ENCODE measurements at places on chromosomes 6 and 20. TPM values are rescaled to one million over a fixed set of nuclear protein-coding genes. Genes with fewer than 3 reads are reported as not detected.

- no peak for DNase-seq
Observed at GRCh38 chr6:80209430-80209829, 103.0 kb downstream of the BCKDHB start.

GRCh38 chr6:110643175-110643574 is 166.8 kb upstream of the SLC22A16 start:
- no peak for DNase-seq

GRCh38 chr6:7273709-7274108 is 39.3 kb downstream of the SSR1 start:
- no peak for DNase-seq

GRCh38 chr6:19731282-19731681 is 105.9 kb upstream of the ID4 start:
- DNase-seq: peak; percentile 86

- peak; percentile 38 for DNase-seq
Observed at GRCh38 chr20:46631212-46631869, 19.9 kb downstream of the SLC13A3 start.

DNA sequence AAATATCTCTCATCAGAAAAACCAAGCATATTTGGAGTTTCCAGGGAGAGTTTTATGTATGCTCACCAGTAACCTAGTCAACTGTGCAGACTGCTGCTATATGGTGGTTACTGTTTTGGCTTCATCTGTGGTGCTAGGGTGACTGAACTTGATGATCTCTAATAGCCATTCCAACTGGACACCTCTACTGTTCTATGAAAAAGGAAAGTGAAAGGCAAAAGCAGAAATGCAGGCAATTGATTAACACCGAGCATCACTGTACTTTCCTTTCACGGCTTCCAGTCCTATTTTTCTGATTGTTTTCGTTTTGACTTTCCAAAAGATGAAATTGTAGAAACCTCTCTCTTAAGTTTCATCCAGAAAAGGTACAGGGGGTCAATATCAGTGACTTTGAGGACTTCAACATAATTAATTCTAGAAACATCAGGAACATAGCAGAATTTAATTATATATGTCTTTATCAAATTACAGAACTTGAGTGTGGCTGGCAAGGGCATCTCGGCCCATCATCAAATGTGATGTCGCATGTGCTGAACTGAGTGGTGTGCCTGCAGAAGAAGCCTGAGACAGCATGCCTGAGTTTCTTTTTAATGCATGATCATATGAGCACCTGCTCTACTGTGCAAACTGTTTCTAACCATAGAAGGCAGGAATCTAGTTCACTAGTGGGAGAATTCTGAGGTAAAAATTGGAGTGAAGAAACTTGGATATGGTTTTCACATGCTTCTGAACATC is 464.3 kb upstream of the FLRT3 start:
- DNase-seq: no peak

DNA sequence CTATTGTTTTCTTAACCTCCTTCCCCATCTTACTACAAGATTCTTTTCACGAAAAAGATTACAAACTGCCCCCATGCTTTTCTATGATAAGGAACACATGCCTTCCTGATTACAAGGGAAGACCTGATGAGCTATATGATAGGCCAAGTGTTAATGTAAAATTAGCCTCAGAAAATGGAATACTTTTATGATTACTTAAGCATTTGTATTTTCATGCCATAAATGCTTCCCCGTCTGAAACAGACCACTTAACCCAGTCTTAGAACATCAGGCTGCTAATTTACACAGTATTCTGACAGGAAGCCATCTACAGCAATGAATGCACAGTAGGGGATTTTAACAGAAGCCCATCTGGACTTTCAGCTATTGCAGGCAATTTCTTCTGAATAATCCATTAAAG is 274.9 kb downstream of the HAO1 start:
- no peak for DNase-seq

DNA sequence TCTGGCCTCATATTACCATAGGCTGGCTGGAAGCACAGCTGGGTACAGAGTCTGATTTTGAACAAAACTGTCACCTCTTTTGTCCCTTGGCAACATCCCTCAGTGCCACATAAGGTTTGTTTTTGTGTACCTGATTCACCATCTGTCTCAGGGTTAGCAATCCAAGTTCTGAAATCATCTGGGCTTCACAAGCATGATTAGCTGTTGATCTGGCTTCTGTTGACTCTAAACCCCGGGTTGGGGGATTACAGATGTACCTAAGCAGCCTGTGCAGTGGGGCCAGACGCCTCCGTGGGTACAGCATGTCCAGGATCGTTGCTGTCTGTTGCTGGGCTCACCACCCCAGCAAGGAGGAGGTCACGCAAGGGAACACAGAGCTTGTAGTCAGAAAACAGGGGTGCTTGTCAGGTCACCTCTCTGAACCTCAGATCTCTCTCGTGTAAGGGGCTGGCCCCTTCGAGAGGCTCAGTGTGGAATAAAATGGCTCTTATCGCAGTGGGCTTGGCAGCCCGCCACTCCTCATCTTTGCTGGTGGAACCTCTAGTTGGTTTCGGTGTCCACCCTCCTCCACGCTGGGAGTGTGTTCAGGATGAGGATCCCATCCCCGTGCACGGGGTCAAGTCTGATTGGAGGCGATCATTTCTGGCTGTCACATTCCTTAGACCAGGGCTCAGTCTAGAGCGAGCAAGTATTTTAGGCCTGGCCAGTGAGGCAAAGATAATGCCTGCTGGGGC is 39.2 kb upstream of the ZNF831 start:
- DNase-seq: no peak

- no peak for DNase-seq
Observed at GRCh38 chr20:889932-890463, 26.1 kb downstream of the ANGPT4 start.

- DNase-seq: no peak
Observed at GRCh38 chr20:10312111-10312510, 93.5 kb downstream of the SNAP25 start.

DNA sequence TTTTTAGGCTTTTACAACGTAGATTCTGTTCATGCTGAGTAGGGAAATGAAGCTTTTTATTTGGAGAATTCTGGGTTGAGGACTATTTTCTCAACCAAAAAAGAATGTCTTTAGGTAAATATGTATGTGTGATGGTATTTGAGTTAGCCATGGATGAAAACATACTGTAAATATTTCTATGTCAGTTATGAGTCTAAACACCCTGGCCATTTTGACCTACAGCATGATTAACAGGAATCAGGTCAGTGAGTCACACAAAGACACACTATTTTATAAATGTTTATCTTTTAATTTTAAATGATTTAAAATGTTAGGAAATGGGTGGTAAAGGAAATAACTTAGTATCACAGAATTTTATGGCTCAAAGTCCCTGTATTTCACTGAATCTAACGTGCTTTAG is 851.7 kb upstream of the MAP3K7 start:
- DNase-seq: no peak

- no peak for DNase-seq
Observed at GRCh38 chr6:158572653-158573541, 13.0 kb downstream of the TMEM181 start.

- no peak for DNase-seq
Observed at GRCh38 chr6:33203443-33204164, 851 bp upstream of the HSD17B8 start.

GRCh38 chr6:111925296-111925695 is 52.0 kb upstream of the FYN start:
- DNase-seq: peak; percentile 93

DNA sequence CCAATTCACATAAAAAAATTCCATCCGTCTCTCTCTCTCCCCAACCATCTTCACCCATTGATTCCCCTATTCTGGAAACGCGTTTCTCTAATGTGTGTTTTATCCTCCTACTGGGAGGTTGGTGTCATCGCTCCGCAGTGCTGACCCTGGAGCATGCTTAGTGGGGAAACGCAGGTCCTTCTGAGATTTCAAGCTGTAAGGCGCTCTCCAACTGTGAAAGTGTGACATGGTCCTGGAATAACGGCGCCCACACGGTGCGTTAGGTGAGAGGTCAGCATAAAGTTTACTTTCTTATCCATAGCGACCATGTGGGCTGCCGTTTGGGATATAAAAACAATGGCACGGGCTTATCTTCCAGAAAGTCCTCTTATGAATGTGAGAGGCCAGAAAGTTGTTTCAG is 123.9 kb downstream of the WDR27 start:
- no peak for DNase-seq

DNA sequence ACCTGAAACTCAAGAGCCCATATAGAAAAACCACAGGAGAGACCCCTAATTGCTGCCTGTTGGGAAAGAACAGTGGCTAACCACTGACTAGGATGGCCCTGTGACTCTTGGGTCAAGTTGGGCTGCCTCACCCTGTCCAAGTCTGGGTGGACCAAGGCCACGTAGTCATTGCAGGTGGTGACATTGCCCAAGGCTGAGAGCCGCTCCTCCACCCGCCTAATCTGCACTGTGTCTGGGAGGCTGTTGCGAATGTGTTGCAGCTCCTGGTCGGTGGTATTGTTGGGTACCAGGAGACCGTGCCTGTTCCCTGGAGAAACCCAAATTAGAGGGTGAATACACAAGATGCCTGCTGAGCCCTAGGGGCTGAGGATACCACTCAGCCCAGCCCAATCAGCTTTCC is 2.6 kb upstream of the MMP24OS start:
- no peak for DNase-seq

GRCh38 chr6:168524571-168525001 is 83.6 kb downstream of the SMOC2 start:
- DNase-seq: peak; percentile 13

GRCh38 chr6:4271761-4272470 is 136.5 kb upstream of the ECI2 start:
- no peak for DNase-seq

GRCh38 chr20:9149796-9150195 is 80.9 kb downstream of the PLCB4 start:
- DNase-seq: no peak

GRCh38 chr6:128124713-128125112 is 223.9 kb upstream of the THEMIS start:
- peak; percentile 5 for DNase-seq

DNA sequence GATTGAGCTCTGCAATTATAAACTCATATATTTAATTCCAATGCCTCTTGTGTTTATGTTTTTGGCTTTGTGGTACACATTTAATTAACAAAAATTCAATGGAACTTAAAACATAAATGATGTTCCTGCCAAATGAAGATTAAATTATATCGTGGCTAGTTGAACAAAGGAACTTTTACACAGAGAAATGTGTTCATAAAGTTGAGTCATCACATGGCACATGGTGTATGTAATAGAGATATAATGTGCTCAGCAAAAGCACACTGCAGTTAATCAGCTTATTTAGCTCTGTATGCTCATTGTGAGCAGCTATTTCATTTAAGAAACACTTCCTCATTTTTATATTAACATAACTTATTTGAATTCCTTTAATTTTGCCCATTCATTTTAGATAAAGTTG is 1295.6 kb upstream of the CITED2 start:
- DNase-seq: no peak

GRCh38 chr6:154822947-154823558 is 89.8 kb downstream of the SCAF8 start:
- DNase-seq: no peak

DNA sequence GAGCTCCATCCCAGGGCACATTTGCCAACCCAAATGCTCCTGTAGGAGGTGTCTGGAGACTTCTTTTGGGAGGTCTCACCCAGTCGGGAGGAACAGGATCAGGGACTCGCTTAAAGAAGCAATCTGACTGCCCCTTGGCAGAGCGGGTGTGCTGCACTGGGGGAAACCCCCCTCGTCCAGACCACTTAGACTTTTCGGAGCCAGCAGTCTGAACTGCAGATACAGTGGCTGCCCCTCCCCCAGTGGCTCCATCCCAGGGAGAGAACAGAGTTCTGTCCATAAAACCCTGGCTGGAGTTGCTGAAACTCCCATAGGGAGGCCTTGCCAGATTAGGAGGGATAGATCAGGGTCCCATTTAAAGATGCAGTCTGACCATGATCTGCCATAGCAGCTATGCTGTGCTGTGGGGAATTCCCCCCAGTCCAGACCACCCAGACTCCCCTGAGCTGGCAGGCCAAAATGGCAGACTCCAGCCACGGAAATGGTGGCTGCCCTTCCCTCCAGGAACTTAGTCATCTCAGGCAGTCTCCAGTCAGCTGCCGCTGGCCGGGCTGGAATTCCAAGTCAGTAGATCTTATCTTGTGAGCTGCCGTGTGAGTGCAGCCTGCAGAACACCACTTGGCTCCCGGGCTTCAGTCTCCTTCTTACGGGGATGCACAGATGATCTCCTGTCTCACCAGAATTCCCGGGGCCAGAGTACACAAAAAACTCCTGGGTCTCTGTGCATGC is 278.1 kb upstream of the SASH1 start:
- peak; percentile 73 for DNase-seq

DNA sequence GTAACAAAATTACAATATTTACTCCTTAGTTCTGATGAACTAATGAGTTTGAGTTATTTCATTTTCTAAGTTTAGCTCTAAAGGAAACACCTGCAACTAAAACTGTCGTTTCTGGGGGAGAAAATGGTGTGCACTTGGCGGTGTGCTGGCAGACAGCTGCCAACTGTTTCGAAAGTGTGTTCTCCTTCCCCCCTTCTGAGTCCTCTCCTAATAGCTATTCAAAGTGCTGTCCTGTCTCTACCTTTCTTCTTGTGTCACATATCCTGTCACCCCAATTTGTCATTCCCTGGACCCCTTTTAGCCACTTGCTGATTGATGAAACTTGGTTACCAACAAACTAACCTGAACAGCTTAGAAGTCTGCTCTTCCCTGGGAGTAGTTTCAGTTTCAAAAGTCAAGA is 4.9 kb upstream of the UBE2J1 start:
- DNase-seq: no peak

Gene PLCB4
- 22.7 TPM for total RNA-seq

Gene PKHD1
- total RNA-seq: not detected

Gene ADGRG6
- 12.7 TPM for total RNA-seq

Gene AKAP12
- 27.3 TPM for total RNA-seq

Gene ECT2L
- total RNA-seq: not detected

Gene NMBR
- total RNA-seq: not detected

Gene SLC35B2
- 123 TPM for total RNA-seq

Gene COX4I2
- total RNA-seq: not detected

Gene ROS1
- 0.06 TPM for total RNA-seq

Gene LY6G6D
- total RNA-seq: not detected

Gene HTR1E
- total RNA-seq: not detected

Gene BMP5
- total RNA-seq: 0.03 TPM

Gene VSTM2L
- 0.27 TPM for total RNA-seq
